ENCODE measurements at places on chromosomes 11 and 22.

DNA sequence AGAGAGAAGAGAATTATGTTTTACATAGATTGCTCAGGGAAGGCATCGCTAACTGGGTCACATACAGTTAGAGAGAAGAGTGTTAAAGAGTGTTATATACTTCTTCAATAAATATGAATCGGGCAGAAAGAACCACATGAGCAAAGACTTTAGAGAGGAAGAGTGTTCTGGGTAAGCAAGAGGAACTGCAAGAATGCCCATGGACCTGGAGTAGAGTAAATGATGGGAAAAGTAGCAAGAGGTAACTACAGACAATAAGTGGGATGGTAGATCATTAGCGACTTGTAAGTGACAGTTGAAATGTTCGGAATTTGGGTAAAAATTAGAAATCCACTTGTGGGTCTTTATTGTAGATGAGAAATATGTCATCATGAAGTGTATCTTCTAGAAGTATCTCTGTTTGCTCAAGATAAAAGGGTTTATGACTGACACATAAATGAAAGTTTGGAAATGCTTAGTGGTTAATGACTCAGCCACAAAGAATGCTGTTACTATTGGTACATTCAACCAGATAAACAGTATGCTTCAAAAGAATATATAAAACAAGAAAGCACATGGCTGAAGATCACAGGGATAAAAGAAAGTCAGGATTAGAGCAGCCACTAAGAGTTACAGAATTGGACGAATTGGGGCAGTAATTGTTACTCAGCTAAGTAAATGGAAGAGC, 229.3 kb downstream of the CASP12 start:
- no peak for DNase-seq

- no peak for DNase-seq
Measured at GRCh38 chr22:43153899-43154298, 2.5 kb downstream of the TSPO start.

DNA sequence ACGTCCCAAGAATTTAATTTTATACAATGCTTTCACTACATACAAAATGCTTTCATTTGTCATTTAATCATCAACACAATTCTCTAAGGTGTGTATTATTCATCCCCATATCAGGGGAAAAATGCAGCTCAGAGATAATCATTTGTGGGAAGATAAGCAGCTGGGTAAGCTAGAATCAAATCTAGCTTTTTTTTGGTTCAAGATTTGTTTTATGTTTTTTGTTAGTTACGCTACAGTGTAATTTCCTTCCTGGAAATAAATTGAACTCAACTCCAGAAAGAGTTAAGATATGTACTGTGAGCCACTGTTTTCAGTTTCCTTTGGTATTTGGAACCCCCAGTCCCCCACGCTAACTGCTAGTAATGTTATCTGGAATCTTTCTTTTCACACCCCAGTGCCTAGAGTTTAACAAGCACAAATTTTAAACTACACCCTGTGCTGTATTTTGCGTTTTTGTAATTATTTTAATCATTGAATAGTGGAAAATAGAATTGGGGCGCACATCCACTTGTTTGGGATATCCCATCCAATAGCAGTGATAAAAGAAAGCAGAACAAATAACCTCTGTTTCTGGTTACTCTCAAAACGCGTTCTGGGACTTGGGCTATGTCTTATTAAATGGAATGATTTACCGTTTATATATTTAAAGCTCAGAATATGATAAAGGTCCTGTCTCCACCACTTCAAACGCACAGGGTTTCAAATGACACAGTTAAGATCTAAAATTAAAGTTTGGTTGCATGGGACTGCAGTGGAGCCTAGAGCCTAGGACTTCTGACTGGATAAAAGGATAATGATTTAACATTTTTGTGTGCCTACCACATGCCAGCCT, 2.1 kb upstream of the HSPA8 start:
- DNase-seq, result no peak

DNA sequence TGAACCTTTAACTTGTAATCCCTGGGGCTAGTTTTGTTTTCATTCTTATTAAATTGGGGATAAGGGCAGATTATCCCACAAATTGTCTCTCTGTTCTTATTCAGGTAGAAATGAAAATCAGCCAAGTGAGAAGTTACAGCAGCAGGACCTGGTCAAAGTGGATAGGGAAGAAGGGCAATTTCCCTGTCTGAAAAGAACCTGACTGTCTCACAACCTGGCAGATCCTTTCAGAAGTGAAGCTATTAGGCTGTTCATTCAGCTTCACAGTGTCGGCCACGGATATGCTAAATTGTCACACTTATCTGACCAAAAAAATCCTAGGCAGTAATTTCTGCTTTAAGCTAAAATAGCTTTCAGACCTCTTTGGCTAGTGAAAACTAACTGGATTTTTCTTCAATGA, 712.6 kb upstream of the ANO5 start:
- no peak for DNase-seq

- DNase-seq, result no peak
Measured at GRCh38 chr11:108432783-108433182, 34.5 kb downstream of the C11orf65 start.

- no peak for DNase-seq
Measured at GRCh38 chr11:12674571-12674935, 332 bp downstream of the TEAD1 start.

DNA sequence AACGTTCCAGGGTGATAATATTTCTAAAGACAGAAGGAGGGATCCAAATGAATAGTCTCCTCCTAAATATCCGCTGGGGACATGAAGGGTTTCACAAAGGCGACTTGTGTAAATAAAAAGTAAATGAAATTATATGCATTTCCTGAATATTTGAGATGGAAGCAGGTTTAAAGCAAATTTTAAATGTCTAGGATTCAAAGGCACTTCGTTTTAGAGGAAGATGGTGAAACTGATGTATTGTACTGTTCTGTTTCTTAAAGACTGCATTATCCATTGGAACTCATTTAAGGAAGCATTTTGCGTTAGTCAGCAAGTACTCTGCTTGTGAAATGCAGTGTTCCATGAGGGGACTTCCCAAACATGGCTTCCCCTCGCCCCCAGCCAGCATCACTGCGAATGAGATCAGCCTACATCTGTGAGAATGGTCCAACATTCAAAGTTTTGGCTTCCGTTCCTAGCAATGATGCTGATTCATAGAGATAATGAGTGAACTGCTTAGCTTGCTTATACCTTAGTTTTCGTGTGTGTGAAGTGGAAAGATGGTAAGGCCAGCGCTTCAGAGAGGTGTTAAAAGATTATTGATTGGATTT, 1.5 kb downstream of the RAB39A start:
- no peak for DNase-seq

- no peak for DNase-seq
Measured at GRCh38 chr11:44464741-44465140, 100.7 kb upstream of the CD82 start.

DNA sequence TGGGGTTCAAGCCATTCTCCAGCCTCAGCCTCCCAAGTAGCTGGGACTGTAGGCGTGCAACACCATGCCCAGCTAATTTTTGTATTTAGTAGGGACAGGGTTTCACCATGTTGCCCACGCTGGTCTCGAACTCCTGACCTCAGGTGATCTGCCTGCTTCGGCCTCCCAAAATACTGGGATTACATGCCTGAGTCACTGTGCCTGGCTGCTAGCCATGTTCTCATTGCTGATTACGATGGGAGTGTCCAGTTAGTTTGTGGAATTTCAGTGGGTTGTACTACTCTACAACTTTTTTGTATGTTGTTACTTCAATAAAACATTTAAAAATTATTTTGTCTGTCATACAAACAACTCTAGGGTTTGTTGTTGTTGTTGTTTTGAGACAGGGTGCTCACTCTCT, 4.8 kb upstream of the VPS11 start:
- no peak for DNase-seq

DNA sequence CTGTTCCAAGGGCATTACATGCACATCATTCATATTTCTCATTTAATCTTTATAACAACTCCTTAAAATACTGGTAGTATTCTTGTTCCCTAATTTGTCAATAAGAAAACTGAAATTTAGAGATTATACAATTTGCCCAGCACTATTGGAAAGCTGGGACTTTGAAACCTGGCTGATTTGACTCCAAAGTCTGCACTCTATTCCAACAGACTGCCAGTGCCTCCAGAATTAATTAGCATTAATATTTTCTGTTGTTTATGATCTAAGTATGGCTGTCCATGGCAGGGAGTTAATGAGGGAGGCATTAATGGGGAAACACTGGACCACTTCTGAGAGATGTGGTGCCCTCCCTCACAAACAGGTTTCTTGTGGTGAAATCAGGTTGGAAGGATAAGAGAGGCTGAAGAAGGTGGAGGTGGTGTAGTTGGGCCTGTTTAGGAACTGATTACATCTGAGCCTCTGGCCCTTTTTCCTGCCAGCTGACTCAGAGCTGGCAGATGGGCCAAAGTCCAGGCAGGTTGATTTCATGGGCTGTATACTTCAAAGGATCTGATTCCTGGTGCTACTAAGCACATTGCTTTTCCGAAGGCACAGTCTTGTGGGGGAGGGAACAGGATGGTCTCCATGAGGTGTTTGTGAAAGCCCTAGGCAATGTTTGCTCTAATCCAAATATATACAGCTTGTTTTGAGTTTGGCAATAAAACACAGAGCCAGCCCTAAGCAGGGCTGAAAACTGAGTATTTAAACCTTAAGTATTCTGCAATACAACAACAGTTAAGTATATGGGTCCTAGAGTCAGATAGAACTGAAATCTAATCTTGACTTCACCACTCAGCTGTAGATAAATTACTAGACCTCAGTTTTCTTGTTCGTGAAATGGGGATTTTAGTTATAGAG, 21.0 kb upstream of the RAB30 start:
- DNase-seq, result no peak
